ENCODE measurements at places on chromosomes 13 and 19.

DNA sequence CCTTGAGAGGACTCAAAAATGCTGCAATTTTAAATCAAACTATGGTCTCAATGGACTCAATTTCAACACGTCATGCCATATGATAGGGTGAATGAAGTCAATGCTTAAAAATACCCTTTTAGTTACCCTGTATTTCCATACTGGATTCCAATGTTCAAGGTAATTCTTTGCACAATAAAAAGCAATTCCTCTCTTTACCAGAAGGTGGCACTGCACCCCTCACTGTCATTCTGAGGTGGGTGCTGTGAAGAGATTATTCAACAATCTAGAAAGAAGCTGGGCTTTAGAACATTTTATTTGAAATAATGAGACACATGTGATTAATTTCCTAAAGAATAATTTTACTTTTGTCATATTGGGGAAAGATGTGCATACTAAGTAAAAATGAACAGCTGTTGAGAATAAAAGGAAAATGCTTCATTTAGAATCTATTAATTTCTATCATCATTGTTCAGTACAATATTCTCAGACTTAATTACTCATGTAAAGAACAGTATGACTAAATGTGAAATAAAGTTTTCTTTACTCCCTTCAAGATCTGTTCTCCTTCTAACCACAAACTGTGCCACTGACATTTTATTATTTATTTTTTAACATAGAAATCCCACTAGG, 789.1 kb downstream of the GPC5 start:
- DNase-seq = peak; percentile 16

GRCh38 chr13:31209172-31209840, 9.5 kb downstream of the B3GLCT start:
- DNase-seq = peak; percentile 40

DNA sequence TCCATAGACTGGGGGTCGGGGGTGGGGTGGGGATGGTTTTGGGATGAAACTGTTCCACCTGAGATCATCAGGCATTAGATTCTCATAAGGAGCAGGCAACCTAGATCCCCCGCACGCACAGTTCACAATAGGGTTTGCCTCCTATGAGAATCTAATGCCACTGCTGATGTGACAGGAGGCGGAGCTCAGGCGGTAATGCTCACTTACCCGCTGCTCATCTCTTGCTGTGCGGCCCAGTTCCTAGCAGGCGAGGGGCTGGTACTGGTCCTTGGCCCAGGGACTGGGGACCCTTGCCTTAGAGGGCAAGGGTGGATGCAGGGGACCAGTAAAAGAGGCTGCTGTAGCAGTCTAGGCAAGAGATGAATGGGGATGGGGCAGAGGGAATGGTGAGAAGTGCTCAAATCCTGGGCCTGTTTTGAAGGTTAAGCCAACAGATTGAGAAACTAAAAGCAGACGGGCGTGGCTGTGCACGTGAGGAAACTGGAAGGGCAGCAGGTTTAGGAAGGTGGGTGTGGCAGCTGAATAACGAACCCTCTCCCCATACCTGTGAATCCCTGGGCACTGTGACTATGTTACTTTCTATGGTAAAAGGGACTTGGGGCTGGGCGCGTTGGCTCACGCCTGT, 1.5 kb upstream of the ERICH4 start:
- no peak for DNase-seq

GRCh38 chr19:41691268-41691970, 3.3 kb upstream of the CEACAM7 start:
- no peak for DNase-seq

DNA sequence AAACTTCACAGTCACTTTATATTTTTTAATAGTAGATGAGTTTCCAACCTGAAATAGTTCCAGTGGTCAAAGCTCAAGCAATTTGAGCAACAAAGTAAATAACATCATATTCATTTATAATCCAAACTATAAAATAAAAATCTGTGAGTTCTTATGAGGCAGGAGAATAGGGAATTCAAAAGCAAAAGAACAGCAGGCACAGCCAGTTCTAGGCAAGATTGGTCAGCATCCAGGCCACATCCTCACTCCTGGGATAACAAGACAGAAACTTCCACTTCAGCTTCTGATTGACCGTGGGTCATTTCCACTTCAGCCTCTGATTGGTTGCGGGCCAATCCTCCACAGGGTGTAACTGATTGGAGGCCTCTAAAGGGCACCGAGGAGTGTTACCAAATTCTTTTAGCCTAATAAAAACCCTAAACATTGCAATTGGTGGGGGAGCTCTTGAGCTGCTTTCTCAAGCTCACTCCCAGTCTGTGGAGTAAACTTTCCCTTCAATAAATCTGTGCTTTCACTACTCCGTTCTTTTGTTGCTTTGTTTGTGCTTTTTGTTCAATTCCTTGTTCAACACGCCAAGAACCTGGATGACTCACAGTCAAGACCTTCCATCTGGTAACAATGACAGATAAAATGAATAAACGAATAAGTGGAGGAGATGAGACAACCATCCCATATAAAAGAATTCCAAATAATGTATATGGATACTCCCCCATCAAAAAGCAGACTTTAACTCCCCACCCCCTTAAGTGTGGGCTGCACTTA, 42.6 kb upstream of the AMER2 start:
- DNase-seq = no peak

- no peak for DNase-seq
Measured at GRCh38 chr19:4737955-4738600, 14.4 kb upstream of the DPP9 start.

DNA sequence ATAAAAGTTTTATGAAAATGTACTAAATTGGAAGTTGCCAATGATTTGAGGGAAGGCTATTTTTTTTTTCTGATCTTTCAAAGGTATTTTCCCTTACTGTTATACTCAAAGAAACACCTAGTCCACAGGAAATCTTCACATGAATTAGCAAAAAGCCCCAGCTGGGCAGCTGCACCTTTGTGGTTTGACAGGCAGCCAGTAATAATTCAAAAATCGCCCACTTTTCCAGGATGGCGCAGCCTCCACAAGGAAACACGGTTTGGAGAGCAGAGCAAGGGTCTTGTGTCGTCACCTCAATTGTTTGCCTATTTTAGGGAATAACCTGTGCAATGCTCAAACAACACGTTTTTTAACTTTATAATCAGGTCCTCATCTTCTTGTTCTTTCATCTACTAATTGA, 324.9 kb upstream of the GPC6 start:
- DNase-seq = no peak

- no peak for DNase-seq
Measured at GRCh38 chr19:51433043-51433442, 15.6 kb upstream of the SIGLEC10 start.

- DNase-seq = no peak
Measured at GRCh38 chr13:44224450-44225149, 149.0 kb upstream of the SERP2 start.

- DNase-seq = no peak
Measured at GRCh38 chr13:79451500-79451962, 29.4 kb upstream of the NDFIP2 start.

DNA sequence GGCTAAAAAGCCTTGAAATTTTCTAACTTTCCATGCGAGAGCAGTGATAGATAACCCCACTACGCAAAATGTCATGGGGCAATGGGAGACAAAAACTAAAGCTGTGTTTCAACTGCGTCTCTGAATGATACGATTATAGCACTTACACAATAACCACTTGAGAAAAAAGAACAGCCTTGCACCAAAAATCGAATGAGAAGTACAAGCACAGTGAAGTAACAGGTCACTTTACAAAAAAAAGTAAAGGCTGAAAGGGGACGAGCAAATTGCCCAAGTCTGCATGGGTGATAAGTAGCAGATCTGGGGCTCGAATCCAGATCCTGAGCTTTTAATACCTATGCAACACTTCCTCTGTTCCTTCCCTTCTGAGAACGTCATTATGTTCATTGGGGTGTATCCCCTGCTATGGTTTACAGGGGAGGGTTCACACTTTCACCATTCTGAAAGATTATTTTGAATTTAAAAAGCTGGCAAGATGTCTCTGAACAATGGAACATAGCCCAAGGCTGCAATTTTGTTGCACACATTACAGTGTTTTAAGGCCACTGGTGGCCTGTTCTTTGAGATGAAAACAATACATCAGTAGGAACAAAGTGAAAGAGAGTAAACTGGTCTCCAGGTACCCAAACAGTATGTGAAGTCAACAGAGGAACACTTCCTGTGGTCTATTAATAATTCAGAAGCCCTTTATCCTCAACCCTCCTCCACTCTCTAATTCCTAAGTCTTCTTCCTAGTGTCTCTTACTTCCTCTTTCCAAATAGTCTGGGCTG, 3.2 kb downstream of the CPB2 start:
- no peak for DNase-seq

- DNase-seq = no peak
Measured at GRCh38 chr13:46885018-46885417, 11.8 kb downstream of the HTR2A start.

GRCh38 chr13:33281951-33282595, 3.5 kb downstream of the STARD13 start:
- no peak for DNase-seq

GRCh38 chr13:34162544-34162933, 344.6 kb downstream of the RFC3 start:
- DNase-seq = no peak

GRCh38 chr13:34951528-34951927, 9.5 kb downstream of the NBEA start:
- no peak for DNase-seq

Data from right kidney (tissue), 9 donors.